Spinal cord (tissue), 10 donors: ENCODE measurements at places on chromosomes 2 and 18. TPM values are rescaled to one million over a fixed set of nuclear protein-coding genes. Genes with fewer than 3 reads are reported as not detected.

CNRIP1 gene
- 55.9 TPM for total RNA-seq

GRCh38 chr2:165778653-165779451 lies 15.2 kb downstream of the GALNT3 start:
- no peak for DNase-seq

GRCh38 chr2:201218780-201219179 lies 35.8 kb downstream of the CASP10 start:
- DNase-seq: no peak

DNA sequence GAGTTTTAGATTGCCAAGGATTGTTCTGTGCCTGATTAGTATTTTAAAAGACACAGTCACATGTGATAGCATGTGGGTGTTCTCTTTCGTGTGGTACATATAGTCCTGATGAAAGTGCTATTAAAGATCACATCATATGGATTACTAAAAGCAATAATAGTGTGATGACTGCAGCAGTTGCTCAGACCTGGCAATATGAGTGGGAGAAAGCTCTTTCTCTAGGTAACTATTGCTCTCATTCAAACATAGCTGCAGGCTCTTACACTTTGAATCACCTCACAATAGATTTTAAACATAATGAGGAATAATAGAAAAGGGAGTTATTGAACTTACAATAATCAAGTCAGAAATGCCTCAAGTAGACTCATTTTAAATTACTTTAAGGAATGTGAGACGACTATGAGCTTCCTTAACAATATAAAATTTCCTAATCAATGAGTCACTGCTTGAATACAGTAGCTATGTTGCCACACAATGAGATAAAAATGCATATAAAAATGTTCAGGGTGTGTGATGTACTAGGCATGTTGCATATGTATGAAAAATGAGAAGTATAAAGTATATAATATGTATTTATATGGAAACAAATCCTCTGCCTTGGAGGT lies 452.1 kb downstream of the TMX3 start:
- peak; percentile 24 for DNase-seq

DNA sequence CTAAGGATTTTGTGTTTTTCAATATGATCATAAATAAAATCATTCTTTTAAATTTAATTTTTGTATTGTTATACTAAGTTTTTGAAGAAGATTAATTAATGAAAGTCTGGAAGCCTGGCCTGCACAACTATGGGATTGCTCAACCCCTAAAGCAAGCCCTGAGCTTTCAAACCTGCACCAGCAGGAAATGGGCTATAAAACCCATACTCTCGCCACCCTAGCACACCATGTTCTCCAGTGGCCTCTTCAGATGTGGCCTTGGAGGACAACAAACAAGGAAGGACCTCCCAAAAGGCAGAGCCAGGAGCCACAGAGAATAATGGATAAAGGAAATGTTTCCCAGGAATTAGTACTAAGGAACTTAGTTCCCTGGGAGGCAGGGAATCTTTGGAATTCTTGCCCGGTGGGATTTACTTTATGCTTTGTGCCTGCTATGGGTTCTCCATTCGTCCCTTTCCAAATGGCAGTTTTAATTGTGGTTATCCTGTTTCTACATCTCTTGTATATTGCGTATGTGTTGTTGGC lies 212.5 kb downstream of the ZFP36L2 start:
- DNase-seq: no peak

- DNase-seq: no peak
These were observed 38.5 kb downstream of the CARF start for GRCh38 chr2:202950592-202950991.

- no peak for DNase-seq
These were observed 67.3 kb downstream of the SPTBN1 start for GRCh38 chr2:54523324-54523959.

GRCh38 chr2:238848691-238848975 lies 748 bp downstream of the TWIST2 start:
- DNase-seq: no peak

- DNase-seq: no peak
These were observed 50.6 kb upstream of the MAPRE2 start for GRCh38 chr18:34990597-34990996.

KIAA1328 gene
- 17.4 TPM for total RNA-seq

BOLL gene
- not detected for total RNA-seq

- no peak for DNase-seq
These were observed 63.5 kb upstream of the THOC1 start for GRCh38 chr18:331221-331821.

RNMT gene
- total RNA-seq: 38.8 TPM

- no peak for DNase-seq
These were observed 19.4 kb downstream of the AAK1 start for GRCh38 chr2:69624131-69624530.

GALNT1 gene
- total RNA-seq: 89.8 TPM

POMC gene
- 2.6 TPM for total RNA-seq

GRCh38 chr18:48540251-48541025 lies 1.6 kb downstream of the CTIF start:
- DNase-seq: peak; percentile 50

DNA sequence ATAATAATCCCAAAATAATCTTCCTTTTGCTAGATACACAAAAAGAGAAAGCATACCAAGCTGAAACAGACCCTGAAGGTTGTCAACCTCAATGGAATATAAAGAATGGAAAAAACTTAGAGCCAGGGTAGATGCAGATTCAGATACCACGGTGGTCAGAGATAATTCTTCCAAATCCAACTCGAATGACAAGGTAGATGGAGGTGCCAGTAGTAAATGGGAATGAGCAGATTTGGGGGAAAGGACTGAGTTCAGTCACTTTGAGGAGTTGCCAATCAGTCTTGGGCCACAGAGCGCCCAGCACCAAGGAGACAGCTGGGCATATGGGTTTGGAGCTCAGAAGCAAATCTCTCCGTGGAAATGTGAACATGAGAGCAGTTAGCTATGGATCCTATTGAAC lies 3.4 kb upstream of the CHMP1B start:
- no peak for DNase-seq

DNA sequence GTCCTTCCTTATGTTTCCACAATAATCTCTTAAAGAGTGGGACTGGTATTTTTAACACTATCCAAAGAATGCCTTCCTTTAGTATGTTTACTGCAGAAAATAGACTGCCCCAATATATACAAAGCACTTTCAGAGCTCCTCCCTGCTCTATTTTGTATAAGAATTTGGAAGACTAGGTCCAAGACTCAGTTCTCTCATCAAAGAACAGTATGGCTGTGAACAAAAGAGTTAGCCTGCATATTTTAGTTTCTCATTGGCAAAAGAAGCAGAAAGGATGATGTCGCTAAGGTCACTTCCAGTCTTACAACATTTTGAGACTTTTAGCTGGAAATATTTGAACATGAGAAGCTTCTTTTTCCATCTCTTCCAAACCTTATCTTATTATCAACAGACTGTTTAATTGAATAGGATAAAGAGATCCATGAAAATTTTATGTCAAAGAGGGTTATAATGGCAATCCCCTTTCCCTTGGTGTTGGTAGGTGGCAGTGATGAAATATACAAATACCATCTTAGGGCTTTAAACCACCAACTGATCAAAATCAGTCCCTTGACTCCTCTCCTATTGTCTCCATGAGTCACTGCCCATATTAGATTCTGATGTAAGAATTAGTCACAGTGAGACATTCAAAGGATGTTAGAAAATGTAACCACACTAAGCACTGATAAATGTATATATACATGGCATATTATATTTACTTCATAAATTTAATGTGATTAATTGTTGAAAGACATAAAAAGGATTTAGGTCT lies 266.9 kb upstream of the DSEL start:
- DNase-seq: no peak

GRCh38 chr2:202436626-202437025 lies 60.5 kb downstream of the BMPR2 start:
- no peak for DNase-seq

FBXO36 gene
- total RNA-seq: 9.3 TPM

LYPD1 gene
- total RNA-seq: 50.9 TPM

ALK gene
- total RNA-seq: 4.2 TPM
